Activated B cell treated with CpG ODN at 0.5 μM for 24 hours (primary cell): ENCODE measurements at places on chromosomes 13 and 19.

- no peak for DNase-seq
Observed at GRCh38 chr19:15159251-15159650, 41.5 kb downstream of the NOTCH3 start.

DNA sequence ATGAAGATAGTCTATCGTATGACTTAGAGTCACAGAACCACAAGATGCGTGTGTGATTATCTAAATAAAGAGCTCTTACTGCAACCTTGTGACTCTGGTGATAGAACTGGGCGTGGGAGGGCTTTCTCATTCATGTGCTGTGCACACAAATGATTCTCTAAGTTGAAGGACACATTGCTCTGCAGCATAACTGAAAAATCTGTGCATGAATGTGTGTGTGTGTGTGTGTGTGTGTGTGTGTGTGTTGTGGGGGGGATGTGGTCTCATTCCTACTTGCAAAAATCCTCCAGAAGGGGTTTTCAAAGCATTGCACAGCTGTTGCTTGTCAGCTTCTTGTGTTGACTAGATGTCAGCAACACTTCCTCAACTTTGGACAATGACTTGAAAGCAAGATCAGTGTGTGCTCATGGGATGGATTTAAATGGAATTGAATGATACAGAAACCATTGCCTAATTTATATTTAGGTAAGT is 22.4 kb downstream of the LRCH1 start:
- no peak for DNase-seq

DNA sequence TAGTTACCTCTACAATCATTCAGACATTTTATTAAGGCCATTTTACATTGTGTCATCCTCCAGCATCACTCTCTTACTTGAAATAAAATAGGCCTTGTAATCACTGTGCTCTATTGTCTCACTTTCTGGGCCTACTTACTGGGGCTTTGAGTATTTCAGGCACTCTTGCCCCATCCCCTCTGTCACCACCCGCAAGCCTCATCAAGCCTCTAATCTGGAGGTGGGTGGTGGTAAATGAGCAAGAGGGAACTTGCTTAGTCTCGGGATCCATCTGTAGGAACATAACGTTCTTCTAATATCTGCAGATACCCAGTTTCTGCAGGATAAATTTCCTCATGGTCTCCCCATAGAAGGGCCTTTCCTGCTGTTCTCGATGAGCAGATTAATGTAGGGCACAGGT is 19.4 kb upstream of the GPR18 start:
- DNase-seq = no peak

- no peak for DNase-seq
Observed at GRCh38 chr19:27654266-27654990, 1558.5 kb downstream of the UQCRFS1 start.

GRCh38 chr13:24911133-24911908 is 147.4 kb downstream of the RNF17 start:
- DNase-seq = no peak

- DNase-seq = no peak
Observed at GRCh38 chr19:4456476-4456842, 1.1 kb downstream of the UBXN6 start.

- DNase-seq = no peak
Observed at GRCh38 chr19:1136621-1137317, 33.0 kb downstream of the GPX4 start.

DNA sequence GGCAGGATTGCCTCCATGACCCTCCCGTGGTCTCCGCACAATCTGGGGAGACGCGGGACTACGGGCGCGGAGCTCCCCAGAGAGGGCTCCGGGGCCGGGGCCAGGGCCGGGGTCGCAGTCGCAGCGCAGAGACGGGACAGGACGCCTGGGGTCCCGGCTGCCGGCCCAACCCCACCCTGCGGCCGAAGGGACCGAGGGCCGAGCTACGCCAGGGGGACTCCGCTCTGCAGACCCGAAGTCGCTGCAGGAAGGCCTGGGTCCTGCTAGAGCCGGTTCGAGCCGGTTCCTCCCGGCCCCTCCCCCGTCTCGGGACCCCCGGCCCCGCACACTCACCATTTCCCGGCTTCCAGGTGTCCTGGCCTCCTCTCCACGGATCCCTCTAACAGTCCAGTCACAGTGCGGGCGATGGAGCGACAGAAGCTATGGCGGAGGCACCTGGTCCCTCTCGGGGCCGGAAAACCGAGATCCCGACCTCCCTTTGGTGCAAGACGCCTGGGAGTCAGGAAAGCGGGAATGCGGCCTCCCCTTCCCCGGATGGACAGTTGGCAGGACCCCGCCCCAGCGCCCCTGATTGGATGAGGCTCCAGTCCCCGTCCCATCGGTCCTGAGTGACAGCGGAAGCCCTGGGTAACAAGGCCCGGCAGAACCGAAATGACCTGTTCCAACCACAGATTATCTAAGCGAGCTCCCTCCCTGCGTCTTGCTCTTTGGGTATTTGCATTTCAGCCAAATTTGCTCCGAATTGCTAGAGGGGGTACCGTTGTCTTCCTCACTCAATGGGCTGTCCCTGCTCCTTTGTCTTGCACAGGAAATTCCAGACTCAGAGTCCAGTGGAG is at the start of gene ZNF625:
Gene ZNF625 (minus strand): TSS at position 512 of the 836 bp plus-strand sequence. CDS start 176 bp downstream, at position 336.
- DNase-seq = peak; percentile 46

- DNase-seq = no peak
Observed at GRCh38 chr13:45297456-45298205, 43.4 kb downstream of the TPT1 start.

GRCh38 chr19:58218899-58219298 is 9.8 kb upstream of the ZNF544 start:
- no peak for DNase-seq

DNA sequence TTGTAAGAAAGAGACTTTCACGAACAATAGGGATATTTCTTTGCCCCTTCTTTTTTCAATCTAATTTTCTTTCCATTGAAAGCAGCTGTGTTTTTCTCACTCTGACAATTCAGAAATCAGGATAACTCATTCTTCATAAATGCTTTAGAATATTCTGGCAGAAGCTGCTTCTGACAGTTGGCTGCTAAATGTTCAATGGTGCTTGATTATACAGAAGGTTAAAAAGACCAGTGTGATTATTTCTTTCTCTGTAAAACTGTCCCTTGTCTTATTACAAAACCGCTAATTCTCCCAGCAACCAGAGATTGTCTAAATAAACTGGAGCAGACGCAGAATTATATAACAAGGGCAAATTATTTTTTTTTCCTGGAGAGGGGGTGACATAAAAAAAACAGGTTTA is 394.4 kb downstream of the SPRY2 start:
- DNase-seq = no peak

DNA sequence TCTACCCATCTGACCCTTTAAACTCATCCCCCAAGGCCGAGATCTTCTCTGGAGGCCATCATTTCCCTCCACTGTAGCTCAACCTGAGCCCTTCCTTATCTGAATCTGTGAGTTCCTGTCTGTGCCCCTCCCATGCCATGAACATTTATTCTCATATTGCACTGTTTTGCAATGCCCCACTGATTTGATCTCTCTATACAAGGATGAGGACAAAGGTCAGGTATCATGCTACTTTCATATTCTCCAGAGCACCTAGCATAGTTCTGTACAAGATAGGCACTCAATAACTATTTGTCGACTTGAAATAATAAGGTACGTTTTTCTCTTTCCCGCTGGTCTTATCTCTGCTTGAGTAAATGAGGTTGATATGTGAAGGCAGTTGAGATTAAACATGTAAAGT is 135.5 kb downstream of the KLF5 start:
- no peak for DNase-seq

DNA sequence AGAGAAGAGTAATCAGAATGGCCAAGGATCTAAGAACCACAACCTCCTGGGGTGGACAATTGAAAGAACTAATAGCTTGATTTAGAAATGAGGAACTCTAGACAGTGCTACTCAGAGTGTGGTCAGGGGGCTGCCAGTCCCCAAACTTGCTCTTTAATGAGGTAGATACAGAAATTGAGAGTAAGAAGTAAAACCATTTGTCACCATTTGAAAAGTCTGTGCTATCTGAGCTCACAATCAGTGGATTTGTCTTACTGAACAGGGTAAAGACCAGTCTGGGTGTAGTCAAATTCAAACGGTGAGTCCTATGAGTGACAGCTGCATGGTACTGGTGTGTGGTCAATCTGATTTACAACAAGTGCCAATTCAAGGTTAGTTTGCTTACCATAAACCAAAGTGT is 118.9 kb downstream of the KL start:
- no peak for DNase-seq

DNA sequence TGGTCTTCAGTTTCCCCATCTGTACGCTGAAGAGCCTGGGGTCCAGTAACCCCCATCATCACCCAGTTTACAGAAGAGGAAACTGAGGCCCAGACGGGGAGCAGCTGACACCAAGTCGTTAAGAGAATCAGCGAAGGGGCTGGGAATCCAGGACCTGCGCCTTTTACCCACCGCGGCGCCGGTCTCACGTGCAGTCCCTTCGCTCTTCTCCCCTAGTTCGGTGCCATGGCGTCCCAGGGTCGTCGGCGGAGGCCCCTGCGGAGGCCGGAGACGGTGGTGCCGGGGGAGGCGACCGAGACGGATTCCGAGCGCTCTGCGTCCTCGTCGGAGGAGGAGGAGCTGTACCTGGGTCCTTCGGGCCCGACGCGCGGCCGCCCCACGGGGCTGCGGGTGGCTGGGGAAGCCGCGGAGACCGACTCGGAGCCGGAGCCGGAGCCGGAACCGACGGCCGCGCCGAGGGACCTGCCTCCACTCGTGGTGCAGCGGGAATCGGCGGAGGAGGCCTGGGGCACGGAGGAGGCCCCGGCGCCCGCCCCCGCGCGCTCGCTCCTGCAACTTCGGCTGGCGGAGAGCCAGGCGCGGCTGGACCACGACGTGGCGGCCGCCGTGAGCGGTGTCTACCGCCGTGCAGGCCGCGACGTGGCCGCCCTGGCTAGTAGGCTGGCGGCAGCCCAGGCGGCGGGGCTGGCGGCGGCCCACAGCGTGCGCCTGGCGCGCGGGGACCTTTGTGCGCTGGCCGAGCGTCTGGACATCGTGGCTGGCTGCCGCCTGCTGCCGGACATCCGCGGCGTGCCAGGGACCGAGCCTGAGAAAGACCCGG is 698 bp downstream of the BLOC1S3 start:
- no peak for DNase-seq

GRCh38 chr13:69600811-69601210 is 506.8 kb upstream of the ATXN8OS start:
- no peak for DNase-seq

DNA sequence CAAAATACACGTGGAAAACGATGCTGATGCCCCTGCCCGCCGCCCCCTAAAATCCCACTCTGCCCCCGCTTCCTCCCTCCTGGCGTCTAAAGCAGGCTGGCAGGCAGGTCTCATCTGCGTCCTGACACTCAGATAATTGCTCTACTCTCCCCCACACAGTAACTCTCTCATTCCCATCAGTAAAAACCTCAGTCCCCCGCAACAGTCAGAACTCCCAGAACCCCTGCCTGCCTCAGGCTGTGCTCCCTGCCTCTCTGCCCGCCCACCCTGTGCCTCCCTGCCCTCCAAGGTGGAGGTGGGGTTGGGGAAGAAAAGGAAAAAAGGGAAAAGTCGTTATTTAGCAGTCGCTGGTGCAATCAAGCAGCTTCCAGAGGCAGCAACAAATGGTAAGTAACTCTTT is 473.7 kb downstream of the EFNB2 start:
- DNase-seq = no peak

- DNase-seq = no peak
Observed at GRCh38 chr13:61162106-61162505, 253.5 kb downstream of the PCDH20 start.

- DNase-seq = no peak
Observed at GRCh38 chr19:30328096-30328495, 44.1 kb upstream of the ZNF536 start.

- no peak for DNase-seq
Observed at GRCh38 chr19:29537601-29538000, 11.8 kb downstream of the VSTM2B start.

DNA sequence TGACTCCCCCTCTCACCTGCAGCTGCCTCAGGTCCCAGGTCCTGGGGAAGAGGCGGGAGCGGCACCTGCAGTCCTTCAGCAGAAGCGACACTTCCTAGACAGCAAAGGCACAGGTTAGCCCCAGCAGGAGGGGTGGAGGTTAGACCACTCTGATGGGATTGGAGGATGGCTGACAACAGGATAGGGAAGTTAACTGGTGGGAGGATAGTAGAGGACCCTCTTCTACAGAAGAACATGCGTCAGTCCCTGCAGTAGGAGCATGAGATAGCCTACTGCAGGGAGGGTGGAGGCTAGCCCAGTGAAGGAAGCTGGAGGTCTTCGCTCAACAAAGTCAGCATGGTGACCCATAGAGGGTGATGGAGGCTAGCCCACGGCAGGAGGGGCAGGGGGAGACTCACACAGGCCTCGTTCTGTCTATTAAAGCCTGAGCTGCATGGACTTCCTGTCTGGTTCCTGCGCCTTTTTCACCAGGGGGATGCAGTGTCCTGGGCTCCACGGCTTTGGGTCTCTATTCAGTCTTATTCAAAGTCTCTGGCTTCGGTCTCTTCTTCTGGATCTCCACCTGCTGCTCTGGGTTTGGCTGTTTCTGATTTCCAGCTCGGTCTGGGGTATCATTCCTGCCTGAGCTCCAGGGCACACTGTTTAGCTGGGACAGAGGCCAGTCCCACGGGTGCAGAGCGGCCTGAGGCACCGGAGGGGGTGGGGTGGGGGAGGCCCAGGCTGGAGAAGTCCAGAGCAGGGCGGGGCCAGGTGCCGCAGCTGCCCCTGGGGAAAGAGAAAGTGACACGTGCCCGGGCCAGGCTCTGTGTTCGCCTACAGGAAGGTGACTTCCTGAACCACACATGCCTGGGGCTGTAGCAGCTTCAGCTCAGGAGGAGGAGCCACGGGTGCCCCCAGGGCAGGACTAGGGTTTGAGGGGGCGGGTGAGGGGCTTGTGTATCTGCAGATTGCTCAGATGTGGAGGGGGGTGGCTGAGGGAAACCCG is 7.3 kb downstream of the IFNL3 start:
- peak; percentile 26 for DNase-seq

DNA sequence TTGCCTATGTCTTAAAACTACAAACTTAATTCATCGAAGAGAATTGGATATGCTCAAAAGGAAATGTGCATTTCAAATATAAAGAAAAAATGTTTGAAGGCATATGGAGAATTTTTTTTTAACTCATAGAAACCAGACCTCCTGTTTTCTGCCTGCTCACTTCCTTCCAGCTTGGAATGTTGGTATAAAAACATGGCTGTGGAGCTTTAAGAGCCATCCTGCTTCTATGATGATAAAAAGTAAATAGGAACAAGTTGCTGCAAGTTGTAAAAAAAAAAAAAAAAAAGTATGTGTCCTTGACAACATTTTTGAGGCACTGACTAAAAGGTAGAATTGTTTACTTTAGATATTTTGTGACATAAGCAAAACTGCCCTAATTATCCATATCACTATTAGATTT is 1230.7 kb downstream of the PCDH9 start:
- no peak for DNase-seq

GRCh38 chr19:7533281-7533885 is 2.1 kb upstream of the PNPLA6 start:
- DNase-seq = no peak

- no peak for DNase-seq
Observed at GRCh38 chr13:107900775-107901174, 314.6 kb downstream of the LIG4 start.

GRCh38 chr13:102846261-102847015 is 606 bp downstream of the ERCC5 start:
- DNase-seq = no peak

- peak; percentile 55 for DNase-seq
Observed at GRCh38 chr19:43765109-43765876, 10.5 kb upstream of the SMG9 start.
